Thoracic aorta (tissue), 2 donors: ENCODE measurements at places on chromosomes 12 and 14. TPM values are rescaled to one million over a fixed set of nuclear protein-coding genes. Genes with fewer than 3 reads are reported as not detected.

GRCh38 chr12:133256321-133256720, 20.6 kb upstream of the ANHX start:
- H3K27ac ChIP-seq = no peak overlapping the region
- H3K4me3 ChIP-seq = no peak overlapping the region
- H3K4me1 ChIP-seq = no peaks in the 10 kb centered on the region
- no peak for DNase-seq

DNA sequence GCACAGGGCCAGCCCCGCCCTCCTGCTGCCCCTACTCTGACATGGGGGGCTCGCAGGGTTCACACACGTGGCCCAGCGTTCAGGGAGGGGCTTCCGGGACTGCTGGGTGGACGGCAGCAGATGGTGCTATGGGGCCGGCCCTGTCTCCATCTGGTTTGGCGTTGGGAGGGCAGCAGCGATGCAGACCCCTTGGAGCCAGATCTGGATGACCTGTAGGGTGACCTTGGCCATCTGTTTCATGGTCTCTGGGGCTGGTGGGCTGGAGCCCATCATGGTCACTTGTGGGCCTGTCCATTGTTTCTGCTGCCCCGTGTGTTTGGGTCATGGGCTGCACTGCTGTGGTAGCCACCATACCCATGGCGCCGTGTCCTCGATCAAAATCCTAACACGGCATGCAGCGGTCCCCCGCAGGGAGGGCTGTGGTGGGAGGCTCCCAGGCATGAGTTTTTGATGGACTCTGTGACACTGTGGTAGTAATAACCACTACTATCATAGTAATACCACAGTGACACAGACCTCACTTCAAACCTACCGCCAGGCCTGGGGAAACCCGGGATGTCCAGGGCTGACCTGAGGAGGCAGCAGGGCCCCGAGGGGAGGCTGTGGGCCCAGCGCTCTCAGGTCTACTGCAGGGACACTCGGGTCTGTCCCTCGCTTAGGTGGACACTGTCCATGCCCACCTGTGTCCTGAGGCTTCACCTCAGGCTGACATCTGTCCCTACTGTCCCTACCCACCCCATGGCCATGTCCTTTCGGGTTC, 359.4 kb downstream of the TMEM121 start:
- H3K4me3 ChIP-seq = no peak overlapping the region
- H3K36me3 ChIP-seq = no peaks in the 10 kb centered on the region
- H3K27me3 ChIP-seq = no peaks in the 10 kb centered on the region
- DNase-seq = no peak

DNA sequence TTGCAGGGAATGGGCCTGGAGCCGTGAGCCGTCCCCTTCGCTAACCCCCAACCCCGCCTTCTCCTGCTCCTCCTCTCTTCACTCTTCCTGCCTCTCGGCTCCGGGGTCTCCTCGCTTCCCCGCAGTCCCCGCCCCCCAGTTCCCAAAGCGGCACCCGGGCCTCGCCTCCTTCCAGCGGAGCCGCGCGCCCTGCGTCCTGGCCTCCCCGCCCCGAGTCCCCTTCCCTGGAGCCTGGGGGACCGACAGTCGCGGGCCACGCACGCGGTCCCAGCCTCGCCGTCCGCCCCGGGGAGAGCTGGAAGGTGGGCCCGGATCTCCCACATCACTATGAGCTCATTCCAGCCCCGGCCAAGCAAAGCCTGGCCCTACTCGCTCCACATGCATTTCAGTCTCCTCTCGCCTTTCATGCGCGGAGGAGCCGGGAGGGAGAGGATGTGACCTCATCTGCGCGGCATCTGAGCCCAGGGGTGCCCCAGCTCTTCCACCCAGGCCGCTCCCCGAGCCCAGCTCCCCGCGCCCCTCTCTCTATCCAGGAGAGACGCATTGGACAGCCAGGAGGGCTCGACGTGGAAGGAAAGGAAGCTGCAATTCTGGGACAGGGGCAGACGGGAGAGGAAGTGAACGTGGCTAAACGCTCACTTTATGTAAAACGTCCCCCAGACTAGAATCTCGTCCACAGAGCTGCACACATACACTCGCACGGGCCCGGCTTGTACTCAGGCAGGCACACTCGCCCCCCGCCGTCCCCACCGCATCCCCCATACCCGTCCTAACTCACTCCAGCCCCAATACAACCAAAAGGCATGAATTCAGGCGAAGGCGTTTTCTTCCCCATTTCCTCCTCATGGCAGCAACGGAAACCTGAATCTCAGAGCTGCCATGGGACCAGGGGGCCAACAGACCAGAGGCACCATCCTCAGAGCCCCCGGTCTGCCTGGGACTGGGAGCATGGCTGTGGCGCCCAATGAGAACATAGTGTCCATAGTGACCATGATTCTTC, 108.7 kb upstream of the CCND2 start:
- DNase-seq = no peak
- H3K4me3 ChIP-seq = peak overlapping the region; percentile 79
- no peak overlapping the region for H3K27ac ChIP-seq
- no peaks in the 10 kb centered on the region for H3K4me1 ChIP-seq
- no peaks in the 10 kb centered on the region for H3K27me3 ChIP-seq

- H3K36me3 ChIP-seq = no peaks in the 10 kb centered on the region
- H3K27ac ChIP-seq = no peak overlapping the region
- H3K4me1 ChIP-seq = peaks cover 26% of the 10 kb centered on the region
- DNase-seq = no peak
- no peaks in the 10 kb centered on the region for H3K27me3 ChIP-seq
Measured at GRCh38 chr12:124761871-124762270, 101.8 kb downstream of the SCARB1 start.

DNA sequence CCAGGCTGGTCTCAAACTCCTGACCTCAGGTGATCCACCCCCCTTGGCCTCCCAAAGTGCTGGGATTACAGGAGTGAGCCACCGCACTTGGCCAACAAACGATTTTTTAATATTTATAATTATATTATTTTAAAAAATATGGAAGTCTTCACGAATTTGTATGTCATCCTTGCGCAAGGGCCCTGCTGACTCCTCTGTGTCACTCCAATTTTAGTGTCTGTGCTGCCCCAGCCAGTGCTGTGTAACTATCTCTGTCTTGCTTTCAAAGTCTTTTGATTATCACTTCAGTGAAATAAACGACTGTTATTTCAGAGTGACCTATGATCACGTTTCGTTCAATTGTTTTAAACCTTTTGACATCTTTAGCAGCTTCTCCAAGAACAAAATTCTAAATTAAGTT, 13.1 kb upstream of the MMP17 start:
- no peaks in the 10 kb centered on the region for H3K27me3 ChIP-seq
- H3K4me1 ChIP-seq = no peaks in the 10 kb centered on the region
- no peak overlapping the region for H3K27ac ChIP-seq
- H3K4me3 ChIP-seq = no peak overlapping the region
- H3K36me3 ChIP-seq = no peaks in the 10 kb centered on the region

- H3K27ac ChIP-seq = no peak overlapping the region
- peak overlapping the region; percentile 21 for H3K4me3 ChIP-seq
- DNase-seq = no peak
- no peaks in the 10 kb centered on the region for H3K36me3 ChIP-seq
Measured at GRCh38 chr12:27083861-27084394, 1.6 kb upstream of the C12orf71 start.

- no peaks in the 10 kb centered on the region for H3K27me3 ChIP-seq
- no peak for DNase-seq
- H3K36me3 ChIP-seq = peaks cover 4% of the 10 kb centered on the region
- H3K4me3 ChIP-seq = no peak overlapping the region
- H3K4me1 ChIP-seq = peaks cover 27% of the 10 kb centered on the region
Measured at GRCh38 chr14:21251215-21251614, 18.0 kb downstream of the HNRNPC start.

GRCh38 chr14:24361326-24361725, 6.7 kb upstream of the NFATC4 start:
- H3K27me3 ChIP-seq = no peaks in the 10 kb centered on the region
- H3K4me3 ChIP-seq = no peak overlapping the region
- peaks cover 15% of the 10 kb centered on the region for H3K4me1 ChIP-seq
- DNase-seq = no peak
- no peak overlapping the region for H3K27ac ChIP-seq

- no peak overlapping the region for H3K4me3 ChIP-seq
- H3K4me1 ChIP-seq = no peaks in the 10 kb centered on the region
- H3K36me3 ChIP-seq = no peaks in the 10 kb centered on the region
- no peak overlapping the region for H3K27ac ChIP-seq
Measured at GRCh38 chr12:10293570-10294227, 14.0 kb upstream of the KLRD1 start.

DNA sequence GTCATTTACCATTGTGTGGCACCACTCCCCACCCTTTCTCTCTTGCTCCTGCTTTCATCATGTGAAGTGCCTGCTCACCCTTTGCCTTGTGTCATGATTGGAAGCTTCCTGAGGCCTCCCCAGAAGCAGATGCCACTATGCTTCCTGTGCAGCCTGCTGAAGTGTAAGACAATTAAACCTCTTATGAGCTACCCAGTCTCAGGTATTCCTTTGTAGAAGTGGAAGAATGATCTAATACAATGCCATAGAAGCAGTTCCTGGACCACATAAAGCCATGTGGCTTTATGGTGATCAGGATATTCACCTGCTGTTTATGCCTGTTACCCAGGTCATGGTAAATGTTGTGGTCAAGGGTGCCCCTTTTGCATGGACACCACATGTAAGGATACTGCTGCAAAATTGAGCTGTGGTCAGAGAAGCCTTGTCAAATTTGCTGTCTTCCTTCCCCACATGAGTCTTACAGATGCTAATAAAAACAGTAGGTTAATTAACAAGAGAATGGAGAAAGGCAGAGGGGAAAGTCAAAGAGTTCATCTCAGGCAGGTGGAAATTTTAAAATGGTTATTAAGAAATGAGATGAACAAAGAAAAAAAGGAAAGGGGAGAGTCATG, 112.8 kb upstream of the IFNG-AS1 start:
- no peak overlapping the region for H3K27ac ChIP-seq
- H3K36me3 ChIP-seq = no peaks in the 10 kb centered on the region
- no peak overlapping the region for H3K4me3 ChIP-seq
- DNase-seq = no peak
- no peaks in the 10 kb centered on the region for H3K4me1 ChIP-seq
- no peaks in the 10 kb centered on the region for H3K27me3 ChIP-seq

DNA sequence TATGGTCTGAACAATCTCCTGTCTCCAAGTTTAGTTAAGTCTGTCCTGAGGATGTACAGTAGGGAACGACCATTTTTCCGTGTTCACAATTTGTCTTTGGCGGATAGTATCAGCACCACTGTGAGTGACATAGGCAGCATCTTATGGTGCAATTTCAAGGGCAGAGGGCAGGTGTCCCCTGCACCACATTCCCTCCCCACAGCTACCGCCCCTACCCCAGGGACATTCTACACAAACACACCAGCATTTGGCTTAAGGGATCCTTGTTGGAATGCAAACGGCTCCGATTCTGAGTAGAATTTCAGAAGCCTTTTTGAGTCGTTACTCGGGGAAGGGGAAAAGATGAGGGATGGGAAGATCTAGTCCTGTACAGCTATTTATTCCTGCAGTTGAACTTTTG, 25.1 kb upstream of the DICER1 start:
- H3K27ac ChIP-seq = no peak overlapping the region
- H3K4me1 ChIP-seq = peaks cover 13% of the 10 kb centered on the region

GRCh38 chr12:68499616-68500015, 111.1 kb upstream of the RAP1B start:
- H3K36me3 ChIP-seq = no peaks in the 10 kb centered on the region
- H3K4me3 ChIP-seq = no peak overlapping the region
- H3K27me3 ChIP-seq = no peaks in the 10 kb centered on the region
- no peak for DNase-seq

DNA sequence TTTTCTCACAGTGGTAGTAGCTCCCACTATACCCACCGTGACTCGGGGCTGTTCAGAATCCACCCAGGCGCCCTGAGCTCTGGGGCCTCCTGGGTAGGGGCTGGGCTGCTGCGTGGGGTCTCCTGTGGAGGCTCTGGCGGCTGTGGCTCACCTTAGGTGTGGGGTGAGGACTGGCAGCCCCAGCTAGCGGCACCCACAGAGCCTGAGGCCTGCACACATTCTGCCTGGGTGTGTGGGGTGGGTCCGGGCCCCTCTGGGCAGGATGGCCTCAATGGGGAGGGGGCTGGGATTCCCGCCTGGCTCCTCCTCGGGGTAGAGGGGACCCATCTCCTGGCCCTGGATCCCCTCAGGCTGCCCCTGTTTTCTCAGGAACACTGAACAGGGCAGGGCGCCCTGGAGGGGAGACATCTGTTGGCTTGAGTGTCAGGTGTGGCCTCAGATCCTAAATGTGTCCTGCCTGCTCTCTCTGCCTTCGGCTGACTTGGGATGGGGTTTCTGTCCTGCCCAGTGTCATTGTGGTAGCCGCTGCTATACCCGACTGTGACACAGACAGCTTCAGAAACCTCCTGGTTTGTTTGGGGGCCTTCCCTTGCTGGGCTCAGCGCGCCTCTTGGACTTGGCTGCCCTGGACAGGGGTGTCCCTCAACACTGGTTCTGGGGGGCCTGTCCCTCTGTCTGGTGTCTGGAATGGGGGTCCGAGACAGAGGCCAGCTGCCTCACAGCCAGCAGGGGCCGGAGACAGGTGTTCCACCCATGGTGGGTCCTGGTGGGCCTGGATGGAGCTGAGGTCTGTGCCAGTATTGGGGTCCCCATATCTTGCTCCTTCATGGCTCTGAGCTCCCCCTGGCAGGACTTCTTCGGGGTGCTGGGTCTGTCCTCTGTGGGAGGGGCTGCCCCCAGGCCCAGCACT, 354.9 kb downstream of the TMEM121 start:
- no peak overlapping the region for H3K27ac ChIP-seq
- no peaks in the 10 kb centered on the region for H3K27me3 ChIP-seq
- no peaks in the 10 kb centered on the region for H3K4me1 ChIP-seq
- H3K4me3 ChIP-seq = no peak overlapping the region

DNA sequence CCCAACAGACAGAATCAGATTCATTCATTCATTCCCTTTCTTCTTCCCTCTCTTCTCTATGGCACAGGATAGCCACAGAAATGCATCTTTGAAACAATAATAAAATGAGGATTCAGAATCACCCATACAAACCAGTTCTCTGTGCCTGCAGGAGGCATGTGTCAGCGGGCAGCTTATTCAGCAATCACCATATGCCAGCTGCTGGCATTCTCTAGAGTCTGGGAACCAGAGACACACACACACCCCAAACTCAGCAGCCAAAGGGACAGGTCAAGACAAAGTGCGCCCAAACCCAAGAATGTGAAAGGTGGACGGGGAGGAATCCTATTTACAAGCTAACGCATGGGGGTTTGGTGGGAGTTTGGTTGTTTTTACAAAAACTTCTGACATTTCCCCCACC, 14.1 kb downstream of the ARF3 start:
- no peak overlapping the region for H3K27ac ChIP-seq
- peaks cover 29% of the 10 kb centered on the region for H3K36me3 ChIP-seq
- H3K4me3 ChIP-seq = no peak overlapping the region

GRCh38 chr14:36129181-36129580, 47.3 kb downstream of the PTCSC3 start:
- no peak overlapping the region for H3K4me3 ChIP-seq
- H3K4me1 ChIP-seq = no peaks in the 10 kb centered on the region
- no peaks in the 10 kb centered on the region for H3K27me3 ChIP-seq
- no peaks in the 10 kb centered on the region for H3K36me3 ChIP-seq
- no peak for DNase-seq
- H3K27ac ChIP-seq = no peak overlapping the region

GRCh38 chr14:53692451-53692850, 264.2 kb downstream of the BMP4 start:
- H3K27ac ChIP-seq = no peak overlapping the region
- no peaks in the 10 kb centered on the region for H3K4me1 ChIP-seq
- no peaks in the 10 kb centered on the region for H3K27me3 ChIP-seq

The ORMDL2 gene
- total RNA-seq = 13.8 TPM

The PRPH gene
- total RNA-seq = 2.5 TPM

The CMA1 gene
- not detected for total RNA-seq

The ESPL1 gene
- total RNA-seq = 0.78 TPM

The DAO gene
- not detected for total RNA-seq

The ABHD12B gene
- not detected for total RNA-seq

The CCDC175 gene
- total RNA-seq = not detected

The KRT74 gene
- total RNA-seq = not detected

The SELPLG gene
- 17.3 TPM for total RNA-seq

The LHX5 gene
- total RNA-seq = not detected

The PLEKHD1 gene
- 0.49 TPM for total RNA-seq
